ENCODE measurements at places on chromosomes 12 and 14. TPM values are rescaled to one million over a fixed set of nuclear protein-coding genes. Genes with fewer than 3 reads are reported as not detected.

GRCh38 chr12:22286569-22286968 lies 47.9 kb downstream of the ST8SIA1 start:
- no peak for DNase-seq

The PTGER2 gene
- not detected for total RNA-seq

DNA sequence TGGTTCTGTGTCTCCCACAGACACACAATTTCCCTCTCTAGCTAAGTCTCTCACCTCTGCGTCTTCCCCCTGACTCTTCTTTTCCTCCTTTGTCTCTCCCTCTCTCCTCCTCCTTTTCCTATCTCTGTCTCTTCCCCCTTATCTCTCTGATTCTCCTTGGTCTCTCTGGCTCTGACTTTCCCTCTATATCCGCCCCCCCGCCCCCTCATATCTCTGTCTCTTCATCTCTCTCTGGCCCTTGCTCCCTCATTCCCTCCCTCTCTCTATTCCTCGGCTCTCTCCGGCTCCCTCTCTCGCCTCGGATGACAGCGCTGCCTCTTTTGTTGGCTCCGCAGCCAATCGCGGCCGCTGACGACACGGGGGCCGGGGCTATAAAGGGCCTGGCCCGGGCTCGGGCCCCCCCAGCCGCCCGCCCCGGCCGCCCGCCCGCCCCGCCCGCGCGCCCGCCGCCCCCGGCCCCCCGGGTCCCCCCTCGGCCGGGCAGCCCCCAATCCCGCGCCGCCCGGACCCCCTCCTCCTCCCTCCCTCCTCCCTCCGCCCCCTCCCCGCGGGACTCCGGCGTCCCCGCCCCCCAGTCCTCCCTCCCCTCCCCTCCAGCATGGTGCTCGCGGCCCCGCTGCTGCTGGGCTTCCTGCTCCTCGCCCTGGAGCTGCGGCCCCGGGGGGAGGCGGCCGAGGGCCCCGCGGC lies at the start of gene GDF11:
Gene GDF11 (plus strand): TSS at position 404 of the 687 bp plus-strand sequence. CDS start 195 bp downstream, at position 599.
- DNase-seq = peak; percentile 39

DNA sequence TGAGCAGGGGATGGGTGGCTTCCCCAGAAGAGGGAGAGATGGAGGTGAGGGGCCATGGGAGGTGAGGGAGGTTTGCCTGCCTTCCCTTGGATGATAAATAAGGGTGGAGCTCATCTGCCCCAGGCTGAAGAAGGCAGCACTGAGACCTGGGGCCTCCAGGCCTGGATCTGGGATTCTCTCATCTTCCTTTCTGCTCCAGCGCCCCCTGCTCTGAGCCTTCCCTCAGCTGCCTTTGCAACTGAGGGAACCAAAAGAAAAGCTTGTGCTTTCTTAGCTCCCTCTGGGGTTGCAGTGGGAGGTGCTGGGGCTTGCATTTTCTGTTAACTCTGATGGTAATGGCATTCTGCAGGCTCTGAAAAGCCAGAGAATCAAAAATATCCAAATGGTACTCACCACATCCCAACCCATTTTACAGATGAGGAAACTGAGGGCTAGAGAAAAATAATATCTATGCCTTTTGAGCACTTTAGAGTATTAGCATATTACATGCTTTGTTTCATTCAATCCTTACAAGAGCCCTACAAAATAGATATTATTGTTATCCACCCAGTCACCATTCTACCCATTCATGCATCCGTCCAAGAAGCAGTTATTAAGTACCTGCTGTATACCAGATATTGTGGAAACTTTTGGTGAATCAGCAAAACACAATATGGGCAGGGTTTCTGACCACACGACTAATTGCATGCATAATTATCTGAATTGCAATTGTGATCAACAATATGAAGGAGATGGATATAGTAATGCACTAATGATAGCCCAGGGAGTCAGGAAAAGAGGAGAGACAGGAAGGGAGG lies 102.2 kb downstream of the WSCD2 start:
- DNase-seq = no peak

The MUCL1 gene
- total RNA-seq = not detected

DNA sequence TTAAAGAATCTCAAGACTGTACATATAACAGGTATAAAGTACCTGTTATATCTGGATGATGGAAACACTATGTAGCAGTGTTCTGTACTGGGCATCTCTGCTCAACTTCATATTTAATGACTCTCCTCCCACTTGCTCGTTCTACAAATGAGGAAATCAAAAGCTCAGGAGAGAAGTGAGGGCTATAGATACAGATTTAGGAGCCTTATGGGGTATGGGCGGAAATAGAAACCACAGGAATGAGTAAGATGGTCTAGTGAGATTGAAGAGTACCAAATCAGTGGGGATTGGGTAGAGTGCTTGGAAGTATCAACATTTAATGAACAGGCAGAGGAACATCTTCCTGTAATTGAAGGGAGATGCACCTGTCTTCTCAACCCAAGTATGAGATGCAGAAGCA lies 23.8 kb upstream of the POLR3B start:
- no peak for DNase-seq

The PUS1 gene
- 24.7 TPM for total RNA-seq

The TSHR gene
- not detected for total RNA-seq

The COCH gene
- total RNA-seq = 79.3 TPM

The FITM1 gene
- 5.8 TPM for total RNA-seq

- peak; percentile 75 for DNase-seq
Observed at GRCh38 chr12:109597795-109598427, 24.3 kb downstream of the MVK start.

The KCNC2 gene
- not detected for total RNA-seq

DNA sequence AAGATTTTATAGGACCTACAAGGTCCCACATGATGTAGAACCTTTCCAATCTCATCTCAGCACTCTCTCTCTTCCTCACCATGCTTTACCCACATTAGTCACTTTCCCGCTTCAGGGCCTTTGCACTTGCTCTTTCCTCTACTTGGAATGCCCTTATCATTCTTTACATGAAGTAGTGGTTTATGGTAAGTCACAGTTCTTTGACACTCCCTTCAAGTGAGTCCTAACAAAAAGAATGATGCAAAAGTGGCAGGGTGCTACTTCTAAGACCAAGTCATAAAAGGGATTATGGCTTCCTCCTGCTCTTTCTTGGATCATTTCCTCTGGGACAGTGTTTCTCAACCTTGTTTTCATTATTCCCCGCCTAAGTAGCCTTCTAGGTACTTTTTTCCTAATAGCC lies 13.1 kb downstream of the TMBIM4 start:
- no peak for DNase-seq

The FGF23 gene
- total RNA-seq = not detected

DNA sequence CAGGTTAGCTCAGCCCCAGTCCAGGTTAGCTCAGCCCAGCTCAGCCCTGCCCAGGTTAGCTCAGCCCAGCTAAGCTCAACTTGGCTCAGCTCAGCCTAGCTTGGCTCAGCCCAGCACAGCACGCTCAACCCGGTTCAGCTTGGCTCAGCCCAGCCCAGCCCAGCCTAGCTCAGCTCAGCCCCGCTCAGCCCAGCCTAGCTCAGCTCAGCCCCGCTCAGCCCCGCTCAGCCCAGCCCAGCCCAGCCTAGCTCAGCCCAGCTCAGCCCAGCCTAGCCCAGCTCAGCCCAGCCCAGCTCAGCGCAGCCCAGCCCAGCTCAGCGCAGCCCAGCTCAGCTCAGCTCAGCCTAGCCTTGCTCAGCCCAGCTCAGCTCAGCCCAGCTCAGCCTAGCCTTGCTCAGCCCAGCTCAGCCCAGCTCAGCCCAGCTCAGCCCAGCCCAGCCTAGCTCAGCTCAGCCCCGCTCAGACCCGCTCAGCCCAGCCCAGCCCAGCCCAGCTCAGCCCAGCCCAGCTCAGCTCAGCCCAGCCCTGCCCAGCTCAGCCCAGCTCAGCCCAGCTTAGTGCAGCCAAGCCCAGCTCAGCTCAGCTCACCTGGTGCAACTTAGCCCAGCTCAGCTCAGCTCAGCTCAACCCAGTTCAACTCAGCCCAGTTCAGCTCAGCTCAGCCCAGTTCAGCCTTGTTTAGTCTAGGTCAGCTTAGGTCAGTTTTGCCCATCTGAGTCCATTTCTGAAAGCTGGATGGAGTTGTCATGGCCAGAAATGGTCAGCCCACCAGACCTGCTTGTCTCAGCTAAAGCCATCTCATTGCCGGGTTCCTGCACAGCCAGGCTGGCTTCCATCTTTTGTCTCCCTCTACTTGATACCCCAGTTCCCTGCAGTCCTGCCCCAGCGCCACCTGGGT lies 333.6 kb downstream of the TMEM121 start:
- DNase-seq = no peak

- no peak for DNase-seq
Observed at GRCh38 chr12:71107936-71108335, 49.9 kb downstream of the TSPAN8 start.

The POTEM gene
- not detected for total RNA-seq

GRCh38 chr12:57842342-57843294 lies 3.9 kb downstream of the CTDSP2 start:
- no peak for DNase-seq

DNA sequence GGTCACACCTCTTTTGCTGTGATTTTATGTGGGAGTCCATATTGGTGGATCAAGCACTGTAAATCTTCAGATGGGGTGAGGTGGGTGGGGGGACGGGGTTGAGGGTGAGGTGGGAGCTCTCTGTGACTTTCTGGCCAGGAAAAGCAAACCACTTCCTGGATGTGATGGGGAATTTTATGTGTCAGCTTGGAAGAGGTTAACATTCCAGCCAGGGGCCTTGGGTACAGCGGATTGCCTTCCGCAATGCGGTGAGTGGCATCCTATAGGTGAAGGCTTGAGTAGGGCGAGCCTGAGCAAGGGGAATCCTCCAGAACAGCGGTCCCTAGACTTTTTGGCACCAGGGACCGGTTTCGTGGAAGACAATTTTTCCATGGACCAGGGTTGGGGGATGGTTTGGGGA lies 36.2 kb downstream of the DLK1 start:
- no peak for DNase-seq

DNA sequence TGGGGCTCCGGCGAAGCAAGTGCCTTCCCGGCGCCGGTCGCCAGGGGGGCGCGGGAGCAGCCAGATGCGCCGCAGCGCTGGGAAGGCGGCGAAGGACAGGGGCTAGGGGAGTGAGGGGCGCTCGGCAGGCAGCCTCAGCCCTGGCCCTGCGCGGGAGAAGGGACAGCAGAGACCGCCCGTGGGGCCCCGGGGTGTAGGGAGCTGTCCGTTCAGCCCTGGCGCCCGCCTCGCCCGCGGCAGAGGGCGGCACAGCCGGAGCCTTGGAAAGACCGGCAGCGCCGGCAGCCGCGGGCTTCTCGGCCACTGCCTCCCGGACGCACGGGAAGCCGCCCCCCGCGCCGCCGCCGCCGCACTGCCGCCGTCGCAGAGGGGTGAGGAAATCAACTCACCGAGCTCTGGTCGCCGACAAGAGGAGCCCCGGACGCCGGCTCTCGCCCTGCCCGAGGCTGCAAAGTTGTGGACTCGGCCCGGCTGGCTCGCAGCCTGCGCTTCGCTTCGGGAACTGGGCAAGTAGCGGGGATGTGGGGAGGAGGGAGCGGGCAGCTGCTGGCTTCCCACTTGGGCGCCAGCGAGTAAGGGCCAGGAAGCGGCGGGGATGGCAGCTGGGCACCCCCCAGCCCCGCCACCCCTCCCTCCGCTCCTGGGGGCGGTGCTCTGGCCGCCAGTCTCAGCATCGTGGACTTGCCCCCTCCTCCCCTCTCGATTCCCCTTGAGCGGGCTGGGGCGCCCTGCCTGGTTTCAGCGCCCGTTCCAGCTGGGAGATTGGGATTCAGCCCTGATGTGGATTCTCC lies at the start of gene ZDHHC22:
Gene ZDHHC22 (minus strand): TSS at position 578 of the 791 bp plus-strand sequence. CDS start 2,053 bp downstream, outside the sequence.
- DNase-seq = no peak

The KRT2 gene
- total RNA-seq = not detected

The ABCC9 gene
- total RNA-seq = not detected

The PHETA1 gene
- 12.7 TPM for total RNA-seq

- no peak for DNase-seq
Observed at GRCh38 chr12:7139200-7139599, 9.0 kb downstream of the CLSTN3 start.

- no peak for DNase-seq
Observed at GRCh38 chr12:57261428-57261865, 10.5 kb upstream of the STAC3 start.

The SYNE3 gene
- total RNA-seq = 7.8 TPM

The GLT1D1 gene
- total RNA-seq = not detected

The SOCS2 gene
- 2.4 TPM for total RNA-seq

The KRT83 gene
- not detected for total RNA-seq

The EAPP gene
- total RNA-seq = 110 TPM

The CLEC9A gene
- total RNA-seq = not detected

The TIMELESS gene
- total RNA-seq = 25.6 TPM

The INHBC gene
- 1.5 TPM for total RNA-seq

The PFDN5 gene
- 578 TPM for total RNA-seq

DNA sequence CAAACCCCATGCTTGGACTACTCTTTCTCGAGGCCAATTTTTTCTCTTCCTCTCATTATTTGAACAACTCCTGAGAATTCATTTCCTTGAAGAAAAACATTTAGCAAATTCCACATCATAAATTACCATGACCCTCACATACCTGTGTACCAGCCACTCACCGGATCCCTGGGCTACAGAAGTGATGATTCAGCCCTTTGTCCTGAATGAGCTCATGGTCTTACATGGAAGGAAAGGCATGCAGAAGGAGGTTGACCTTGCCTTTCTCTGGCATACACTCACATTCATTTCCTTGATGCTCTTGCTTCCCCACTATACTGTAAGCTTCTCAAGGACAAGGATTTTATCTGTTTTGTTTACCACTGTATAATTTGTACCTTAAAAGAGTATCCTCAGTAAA lies 191.5 kb downstream of the SLC5A8 start:
- DNase-seq = peak; percentile 44

DNA sequence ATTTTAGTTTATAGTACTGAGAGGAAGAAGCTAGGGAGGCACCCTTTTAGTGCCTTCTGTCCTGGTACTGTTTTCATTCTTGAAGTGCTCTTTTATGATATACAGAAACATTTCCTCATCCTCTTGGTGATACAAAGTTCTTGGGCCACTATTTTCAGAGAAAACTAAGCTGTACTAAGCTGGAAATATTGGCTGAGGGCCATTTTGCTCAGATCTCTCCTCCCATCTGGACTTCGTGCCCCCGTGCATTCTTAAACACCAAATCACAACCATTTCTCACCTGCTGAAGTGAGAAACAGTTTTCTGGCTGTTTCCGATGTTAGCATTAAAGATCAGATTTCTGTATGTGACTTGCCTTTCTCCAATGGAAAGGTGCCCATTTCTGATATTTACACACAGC lies 158.9 kb downstream of the FBXL14 start:
- DNase-seq = peak; percentile 50

The GPD1 gene
- total RNA-seq = 38.1 TPM

Measured in HepG2 (cell line).